ENCODE measurements at places on chromosomes 6 and 20.

DNA sequence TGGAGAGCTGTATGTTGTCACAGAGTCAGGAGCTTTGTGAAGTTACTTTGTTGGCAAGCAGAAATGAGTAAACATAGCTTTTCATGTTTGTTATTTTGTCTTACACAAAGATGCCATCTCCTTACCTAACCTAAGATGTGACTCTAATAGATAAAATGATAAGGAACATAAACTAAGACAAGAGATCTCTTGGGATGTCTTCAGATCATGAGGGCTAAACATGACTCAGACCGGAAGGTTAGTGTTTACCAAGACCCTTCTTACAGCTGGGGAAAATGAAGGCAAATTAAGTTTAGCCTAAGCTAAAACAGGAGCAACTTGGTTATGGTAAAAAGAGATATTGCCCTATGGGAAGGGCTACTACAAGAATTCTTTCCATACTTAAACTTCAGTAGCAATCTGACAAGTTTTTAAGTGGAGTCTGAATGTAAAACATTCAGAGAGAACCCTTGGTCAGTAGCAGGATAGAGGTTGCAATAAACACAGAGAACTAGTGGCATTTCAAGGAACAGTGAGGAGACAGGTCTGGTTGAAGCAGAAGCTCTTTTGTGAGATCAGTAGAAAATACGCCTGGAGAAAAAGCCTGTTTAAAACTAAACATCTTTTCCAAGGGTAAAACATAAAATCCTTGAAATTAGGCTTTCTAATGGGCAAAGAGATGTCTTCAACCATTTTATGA lies 29.9 kb downstream of the SGK1 start:
- H3K4me1 ChIP-seq = peaks cover 5% of the 10 kb centered on the region
- DNase-seq = no peak
- H3K36me3 ChIP-seq = no peaks in the 10 kb centered on the region
- no peaks in the 10 kb centered on the region for H3K27me3 ChIP-seq
- H3K4me3 ChIP-seq = no peak overlapping the region

GRCh38 chr20:60138256-60139220 lies 180.3 kb downstream of the CDH26 start:
- no peak overlapping the region for H3K27ac ChIP-seq
- 0 out of 2 replicates have a peak, but pooled peaks cover 5% of the 10 kb centered on the region for H3K27me3 ChIP-seq
- no peak overlapping the region for H3K4me3 ChIP-seq
- no peaks in the 10 kb centered on the region for H3K4me1 ChIP-seq

DNA sequence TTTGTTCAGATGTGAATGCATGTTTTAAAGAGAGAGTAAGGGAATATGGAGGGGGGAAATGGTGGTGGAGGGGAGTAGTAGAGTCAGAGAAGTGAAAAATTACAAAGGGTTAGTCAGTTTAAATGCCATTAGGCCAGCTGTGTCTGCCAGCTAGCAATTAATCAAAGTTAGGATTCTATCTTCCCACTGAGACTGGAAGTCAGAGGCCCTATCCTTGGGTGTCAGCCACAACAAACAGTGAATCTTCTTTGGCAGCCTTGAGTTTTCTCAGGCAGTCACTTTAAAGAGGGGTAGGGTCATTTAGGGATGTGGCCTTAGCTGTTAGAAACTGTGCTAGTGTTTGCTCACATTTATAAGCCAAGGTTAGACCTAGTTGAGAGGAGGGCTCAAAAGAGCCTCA lies 120.5 kb upstream of the BTBD3 start:
- no peak overlapping the region for H3K4me3 ChIP-seq
- no peaks in the 10 kb centered on the region for H3K27me3 ChIP-seq
- DNase-seq = no peak
- no peaks in the 10 kb centered on the region for H3K4me1 ChIP-seq
- no peaks in the 10 kb centered on the region for H3K36me3 ChIP-seq

GRCh38 chr6:20292905-20293304 lies 80.6 kb upstream of the MBOAT1 start:
- H3K27me3 ChIP-seq = no peaks in the 10 kb centered on the region
- H3K27ac ChIP-seq = no peak overlapping the region
- peaks cover 3% of the 10 kb centered on the region for H3K4me1 ChIP-seq
- H3K4me3 ChIP-seq = no peak overlapping the region

GRCh38 chr6:38131527-38131965 lies 312.0 kb downstream of the ZFAND3 start:
- no peaks in the 10 kb centered on the region for H3K27me3 ChIP-seq
- no peaks in the 10 kb centered on the region for H3K36me3 ChIP-seq
- no peak overlapping the region for H3K4me3 ChIP-seq
- H3K27ac ChIP-seq = no peak overlapping the region
- peaks cover 6% of the 10 kb centered on the region for H3K4me1 ChIP-seq

DNA sequence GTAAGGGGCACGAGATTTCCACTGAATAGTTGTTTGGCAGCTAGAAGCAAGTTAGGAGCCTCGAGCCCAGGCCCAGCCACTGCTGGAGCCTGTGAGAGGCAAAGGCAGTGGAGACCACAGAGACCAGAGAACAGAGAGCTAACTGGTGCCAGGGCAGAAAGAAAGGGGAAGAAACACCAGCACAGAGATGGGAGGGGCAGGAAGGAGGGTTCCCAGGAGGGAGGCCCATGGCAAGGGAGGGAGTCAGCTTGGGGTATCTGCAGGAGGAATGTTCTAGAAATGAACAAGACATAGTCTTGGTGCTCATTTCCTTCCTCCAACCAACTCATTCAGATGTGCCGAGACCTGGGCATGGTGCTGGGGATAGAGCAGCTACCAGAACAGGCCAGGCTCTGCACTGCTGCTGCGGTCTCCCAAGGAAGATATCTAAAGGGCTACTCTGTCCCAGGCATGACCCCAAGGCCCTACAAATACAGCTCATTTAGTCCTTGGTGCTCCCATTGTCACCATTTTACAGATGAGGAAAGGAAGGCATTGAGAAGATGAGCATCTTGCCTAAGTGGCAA lies 10.7 kb downstream of the ANGPT4 start:
- no peaks in the 10 kb centered on the region for H3K4me1 ChIP-seq
- no peaks in the 10 kb centered on the region for H3K36me3 ChIP-seq
- H3K27ac ChIP-seq = no peak overlapping the region
- DNase-seq = no peak
- H3K27me3 ChIP-seq = no peaks in the 10 kb centered on the region

DNA sequence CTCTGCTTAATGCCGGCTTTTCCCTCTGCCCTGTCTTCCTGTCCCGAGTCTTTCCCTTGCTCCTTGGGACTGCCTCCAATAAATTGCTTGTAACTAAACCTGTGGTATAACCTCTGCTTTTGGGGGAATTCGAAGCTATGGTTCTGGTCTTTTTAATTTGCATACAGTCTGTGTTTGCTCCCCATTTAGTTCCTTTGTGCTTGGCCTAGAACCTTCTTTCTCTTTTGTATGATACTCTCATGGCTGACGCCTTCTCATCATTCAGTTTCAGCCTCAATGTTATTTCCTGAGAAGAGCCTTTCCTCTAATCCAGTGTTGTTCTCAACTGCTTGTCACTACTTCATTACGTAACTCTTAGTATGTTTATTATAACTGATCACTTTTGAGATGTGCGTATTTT lies 248.0 kb downstream of the PHF3 start:
- H3K4me3 ChIP-seq = no peak overlapping the region
- no peak for DNase-seq
- H3K4me1 ChIP-seq = no peaks in the 10 kb centered on the region
- no peak overlapping the region for H3K27ac ChIP-seq

GRCh38 chr6:105835373-105835772 lies 250.8 kb upstream of the PRDM1 start:
- no peak overlapping the region for H3K27ac ChIP-seq
- no peaks in the 10 kb centered on the region for H3K27me3 ChIP-seq
- H3K4me3 ChIP-seq = no peak overlapping the region
- H3K4me1 ChIP-seq = no peaks in the 10 kb centered on the region
- no peaks in the 10 kb centered on the region for H3K36me3 ChIP-seq
- DNase-seq = peak; percentile 21

DNA sequence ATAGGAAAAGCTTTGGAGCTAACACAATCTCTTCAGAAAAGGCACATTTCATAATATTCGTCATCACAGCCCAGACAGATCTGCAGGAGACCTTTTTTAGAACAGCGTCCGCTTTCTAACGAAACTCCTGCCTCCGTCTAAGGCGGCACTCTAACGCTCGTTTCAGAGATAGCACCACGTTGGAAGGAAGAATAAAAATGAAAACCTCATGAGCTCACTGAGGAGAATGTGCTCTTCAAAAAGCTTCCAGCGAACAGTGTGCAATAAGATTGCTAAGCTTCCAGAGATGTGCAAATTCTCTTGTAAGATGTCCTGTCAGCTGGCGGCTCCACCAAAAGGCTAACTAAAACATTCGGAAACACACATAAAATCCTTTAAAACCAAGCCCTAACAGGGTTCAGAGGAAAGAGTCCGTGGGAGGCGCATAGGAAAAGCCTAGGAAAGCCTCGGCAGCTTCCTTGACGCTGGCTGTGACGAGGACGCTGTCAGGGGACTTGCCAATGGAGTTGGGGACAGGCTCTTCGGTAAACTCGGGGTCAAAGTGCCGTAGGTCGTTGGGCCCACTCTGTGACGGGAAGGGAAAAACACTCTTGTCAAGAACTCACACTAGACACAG lies 117.6 kb upstream of the SLC2A12 start:
- peaks cover 5% of the 10 kb centered on the region for H3K36me3 ChIP-seq
- 0 out of 2 replicates have a peak, but pooled peaks cover 4% of the 10 kb centered on the region for H3K4me1 ChIP-seq
- no peaks in the 10 kb centered on the region for H3K27me3 ChIP-seq
- DNase-seq = no peak
- H3K27ac ChIP-seq = no peak overlapping the region

DNA sequence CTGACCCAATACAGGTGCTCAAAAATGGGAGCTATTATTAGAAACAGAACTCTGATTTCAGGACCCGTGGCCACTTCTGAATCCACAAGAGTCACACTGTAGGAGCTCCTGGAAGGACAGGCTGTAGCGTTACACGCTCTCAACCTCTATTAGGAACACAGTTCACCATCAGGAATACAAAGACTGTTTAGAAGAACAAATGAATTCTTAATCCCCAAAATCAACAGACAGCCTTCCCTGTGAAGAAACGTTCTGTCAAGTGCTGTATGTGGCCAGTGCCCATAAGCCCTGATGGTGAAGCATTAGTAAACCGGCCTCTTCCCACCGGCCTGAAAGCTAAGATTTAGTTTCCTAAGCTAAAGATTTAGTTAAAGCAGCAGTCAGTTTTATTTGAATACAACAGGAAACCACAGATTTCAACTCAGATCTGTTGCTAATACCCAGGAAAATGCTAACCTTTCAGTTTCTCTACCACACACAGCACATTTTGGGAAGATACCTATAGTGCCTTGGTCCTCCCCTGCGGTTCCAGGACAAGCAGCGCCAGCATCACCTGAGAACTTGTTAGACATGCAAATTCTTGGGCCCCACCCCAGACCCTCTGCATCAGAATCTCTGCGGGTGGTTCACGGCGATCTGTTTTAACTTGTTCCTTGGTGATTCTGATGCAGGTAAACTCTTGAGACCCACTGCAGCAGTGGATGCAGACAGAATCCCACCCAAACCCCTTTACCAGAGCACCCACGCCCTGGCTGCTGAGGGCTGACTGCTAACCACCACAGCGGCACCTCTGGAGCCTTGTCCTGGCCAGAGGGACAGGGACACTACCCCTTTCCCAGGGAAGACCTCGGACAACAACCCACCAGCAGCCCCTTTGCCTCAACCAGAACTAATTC lies 33.4 kb downstream of the MTRES1 start:
- H3K4me3 ChIP-seq = no peak overlapping the region
- no peak overlapping the region for H3K27ac ChIP-seq

All from HCT116 (cell line).